Right ventricle myocardium superior (tissue), 1 donor: ENCODE measurements at places on chromosomes 3 and 15. TPM values are rescaled to one million over a fixed set of nuclear protein-coding genes. Genes with fewer than 3 reads are reported as not detected.

The CLDN1 gene
- not detected for total RNA-seq

The TRH gene
- total RNA-seq = not detected

The CTXND1 gene
- 0.94 TPM for total RNA-seq

The CADPS gene
- total RNA-seq = 11.3 TPM

The SEMA6D gene
- total RNA-seq = 16.5 TPM

The RFC4 gene
- 8.6 TPM for total RNA-seq

The CCR9 gene
- total RNA-seq = not detected

DNA sequence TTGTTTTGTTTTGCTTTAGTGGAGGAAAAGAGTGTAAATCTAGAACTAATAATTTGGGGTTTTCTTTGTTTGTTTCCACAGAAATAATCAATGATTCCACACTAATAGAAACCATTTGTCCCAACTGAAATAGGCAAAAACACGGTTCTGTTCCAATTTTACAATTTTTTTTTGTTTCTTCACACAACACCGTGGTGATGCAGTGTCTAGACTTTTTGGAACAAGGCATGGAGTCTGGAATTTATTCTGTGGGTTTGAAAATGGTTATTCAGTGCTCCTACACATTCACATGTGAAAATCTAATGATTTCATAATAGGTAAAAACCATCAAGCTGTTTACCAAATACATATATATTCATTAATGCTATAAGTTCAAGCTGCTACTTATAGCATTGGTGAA, 629.0 kb upstream of the TGFBR2 start:
- no peak for DNase-seq

DNA sequence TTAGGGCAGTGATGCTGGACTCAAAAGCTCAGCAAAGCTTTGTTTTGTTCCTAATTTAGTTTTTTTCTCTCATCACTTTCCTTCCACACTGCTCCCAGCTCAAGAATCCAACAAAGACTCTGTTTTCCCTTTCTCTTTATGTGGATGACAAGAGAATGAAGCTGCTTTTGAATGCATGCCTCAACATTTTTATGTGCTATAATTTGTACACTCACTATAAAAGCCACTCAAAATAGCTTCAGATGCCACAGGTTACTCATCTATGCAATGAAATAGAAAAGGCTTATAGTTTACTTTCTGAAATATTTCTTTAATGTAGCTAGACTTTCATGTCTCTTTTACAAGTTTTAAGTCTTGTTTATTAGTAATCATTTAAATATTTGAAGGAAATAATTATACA, 714.9 kb downstream of the OTOL1 start:
- DNase-seq = no peak

DNA sequence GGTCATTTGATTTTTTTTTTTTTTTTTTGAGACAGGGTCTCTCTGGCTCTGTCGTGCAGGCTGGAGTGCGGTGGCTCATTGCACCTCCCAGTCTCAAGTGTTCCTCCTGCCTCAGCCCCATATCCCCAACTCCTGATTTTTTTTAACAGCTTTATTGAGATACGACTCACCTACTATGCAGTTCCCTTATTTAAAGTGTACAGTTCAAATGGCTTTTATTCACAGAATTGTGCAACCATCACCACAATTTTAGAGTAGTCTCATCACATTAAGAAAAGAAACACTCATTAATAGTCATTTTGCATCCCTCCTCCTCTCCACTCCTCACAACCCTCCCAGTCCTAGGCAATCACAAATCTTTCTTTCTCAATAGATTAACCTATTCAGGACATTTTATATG, 1.9 kb upstream of the TRA2B start:
- no peak for DNase-seq

GRCh38 chr3:54939557-54940300, 11.9 kb upstream of the LRTM1 start:
- DNase-seq = no peak

DNA sequence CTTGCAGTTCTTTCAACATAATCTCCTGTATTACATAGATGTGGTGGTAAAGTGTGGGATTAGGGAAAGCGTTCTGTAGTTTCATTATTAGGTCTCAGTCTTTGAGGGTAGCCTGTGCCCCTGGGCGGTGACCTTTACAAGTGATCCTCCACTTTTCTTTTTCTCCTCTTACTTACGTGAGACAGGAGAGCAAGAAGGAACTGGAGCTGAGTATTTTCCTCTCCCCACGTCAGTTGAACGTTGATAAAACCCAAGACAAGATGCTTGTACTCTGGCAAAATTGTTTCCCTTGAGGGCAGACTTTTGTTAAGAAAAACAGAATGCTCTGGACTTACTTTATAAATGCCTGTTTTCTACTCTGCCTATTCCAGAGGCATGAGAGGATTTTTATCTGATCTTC, 378.7 kb downstream of the ZNF385D start:
- no peak for DNase-seq

GRCh38 chr15:55741833-55742497, 987 bp downstream of the PRTG start:
- DNase-seq = peak; percentile 46

- no peak for DNase-seq
Observed at GRCh38 chr15:75171408-75171807, 30.3 kb upstream of the C15orf39 start.

DNA sequence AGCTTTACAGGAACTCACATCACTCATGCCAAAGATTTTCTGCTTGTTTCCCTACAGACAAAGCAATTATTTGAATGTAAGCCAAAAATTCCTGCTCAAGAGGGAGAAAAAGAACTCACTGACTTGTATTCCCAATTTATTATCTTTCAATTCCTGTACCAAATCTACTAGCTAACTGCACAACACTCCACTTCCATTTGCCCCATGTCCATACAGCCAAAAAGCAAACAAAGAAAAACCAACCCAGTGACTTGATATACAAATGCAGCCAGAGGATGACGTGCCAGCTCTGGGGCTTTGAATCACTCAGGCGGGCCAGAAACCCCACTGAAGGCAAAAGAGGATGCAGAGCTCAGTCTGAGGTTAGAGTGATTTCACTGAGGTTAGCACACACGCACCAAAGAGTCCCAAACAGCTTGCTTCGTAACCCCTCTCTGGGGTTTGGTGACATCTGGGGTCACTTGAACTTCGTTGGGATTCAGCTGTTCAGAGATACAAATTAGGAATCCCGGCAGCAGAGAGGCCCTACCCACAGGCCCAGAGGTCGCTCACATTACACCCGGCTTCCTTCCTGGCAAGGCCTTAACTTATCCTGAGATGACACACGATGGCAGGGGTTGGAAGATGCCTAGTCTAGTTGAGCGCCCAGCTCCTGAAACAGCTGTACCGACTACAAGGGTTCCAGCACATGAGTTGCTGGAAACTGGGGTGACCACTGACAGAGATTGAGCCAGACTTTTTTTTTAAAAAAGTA, 1.6 kb downstream of the RFTN1 start:
- peak; percentile 80 for DNase-seq

- no peak for DNase-seq
Observed at GRCh38 chr3:182108371-182108770, 396.6 kb downstream of the SOX2 start.

DNA sequence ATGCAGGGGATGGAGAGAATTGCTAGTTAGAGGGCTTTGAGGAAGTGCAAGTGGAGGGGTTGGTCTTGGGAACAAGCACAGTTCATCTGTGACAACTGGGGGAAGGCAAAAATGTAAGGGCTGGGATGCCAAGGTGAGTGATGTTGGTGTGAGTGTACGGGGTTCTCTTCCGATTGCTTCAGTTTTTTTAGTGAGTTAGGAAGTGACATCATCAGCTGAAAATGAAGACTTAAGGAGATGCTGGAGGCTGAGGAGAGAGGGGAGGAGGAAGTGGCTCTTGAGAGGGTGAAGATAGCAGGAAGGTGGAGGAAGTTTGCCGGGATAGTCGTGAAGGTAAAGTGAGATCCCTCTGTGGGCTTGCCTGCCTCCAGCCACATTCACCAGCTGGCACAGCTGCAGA, 12.7 kb downstream of the TICRR start:
- no peak for DNase-seq

DNA sequence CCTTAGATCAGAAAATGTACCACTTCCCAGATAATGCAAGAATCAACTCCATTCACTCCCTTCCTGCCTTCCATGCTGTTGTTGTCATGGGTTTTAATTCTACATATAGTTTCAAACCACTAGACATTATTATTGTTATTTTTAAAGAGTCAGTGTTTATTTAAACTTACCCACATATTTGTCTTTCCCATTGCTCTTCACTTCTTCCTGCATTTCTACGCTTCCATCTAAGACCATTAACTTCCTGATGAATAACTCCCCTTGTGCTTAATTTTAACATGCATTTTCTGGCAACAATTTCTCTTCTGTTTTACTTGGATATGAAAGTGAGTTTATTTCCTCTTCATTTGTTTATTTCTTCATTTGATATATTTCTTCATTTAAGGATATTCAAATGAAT, 127.1 kb upstream of the FHIT start:
- DNase-seq = no peak

DNA sequence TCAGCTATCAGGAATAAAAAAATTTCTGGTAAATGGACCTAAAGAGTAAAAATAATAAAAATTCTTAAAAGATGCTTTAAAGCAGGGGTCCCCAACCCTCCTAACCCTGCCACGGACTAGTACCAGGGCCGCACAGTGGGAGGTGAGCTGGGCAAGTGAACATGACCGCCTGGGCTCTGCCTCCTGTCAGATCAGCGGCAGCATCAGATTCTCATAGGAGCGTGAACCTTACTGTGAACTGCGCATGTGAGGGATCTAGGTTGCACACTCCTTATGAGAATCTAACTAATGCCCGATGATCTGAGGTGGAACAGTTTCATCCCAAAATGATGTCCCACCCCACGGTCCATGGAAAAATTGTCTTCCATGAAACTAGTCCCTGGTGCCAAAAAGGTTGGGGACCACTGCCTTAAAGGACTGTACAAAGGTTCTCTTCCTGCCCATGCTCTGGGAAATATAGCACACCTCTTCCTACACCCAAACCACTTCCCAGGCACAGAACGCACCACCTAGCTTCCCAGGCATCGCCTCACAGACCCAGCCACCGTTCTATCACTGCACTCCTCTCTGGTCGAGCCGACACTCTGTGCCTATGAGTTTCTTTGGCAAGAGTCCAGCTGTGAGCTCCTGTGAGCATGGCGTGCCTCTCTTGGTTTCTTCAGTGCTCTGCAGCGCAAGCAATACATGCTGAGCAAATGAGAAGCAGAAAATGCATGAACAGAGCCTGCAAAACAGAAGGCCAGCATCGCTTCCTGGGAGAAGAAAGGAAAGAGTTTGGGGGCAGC, 104.9 kb downstream of the OCA2 start:
- DNase-seq = no peak

DNA sequence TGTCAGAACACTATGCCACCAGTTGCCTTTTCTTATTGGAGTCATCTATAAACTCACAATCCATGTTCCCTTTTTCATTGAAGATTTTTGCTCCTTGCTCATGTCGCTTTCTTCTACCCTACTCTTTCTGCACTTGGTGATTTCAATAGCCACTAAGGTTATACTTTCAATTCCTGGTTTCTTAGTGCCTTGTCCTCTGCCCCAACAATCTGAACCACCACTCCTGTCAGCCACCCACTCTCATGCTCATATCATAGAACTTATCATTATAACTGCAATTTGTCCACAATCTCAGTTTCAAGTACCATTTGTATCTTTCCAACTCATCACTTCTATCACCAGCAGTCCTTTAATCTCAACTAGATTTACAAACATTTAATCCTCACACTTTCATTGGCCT, 10.0 kb upstream of the GRAMD1C start:
- DNase-seq = no peak

DNA sequence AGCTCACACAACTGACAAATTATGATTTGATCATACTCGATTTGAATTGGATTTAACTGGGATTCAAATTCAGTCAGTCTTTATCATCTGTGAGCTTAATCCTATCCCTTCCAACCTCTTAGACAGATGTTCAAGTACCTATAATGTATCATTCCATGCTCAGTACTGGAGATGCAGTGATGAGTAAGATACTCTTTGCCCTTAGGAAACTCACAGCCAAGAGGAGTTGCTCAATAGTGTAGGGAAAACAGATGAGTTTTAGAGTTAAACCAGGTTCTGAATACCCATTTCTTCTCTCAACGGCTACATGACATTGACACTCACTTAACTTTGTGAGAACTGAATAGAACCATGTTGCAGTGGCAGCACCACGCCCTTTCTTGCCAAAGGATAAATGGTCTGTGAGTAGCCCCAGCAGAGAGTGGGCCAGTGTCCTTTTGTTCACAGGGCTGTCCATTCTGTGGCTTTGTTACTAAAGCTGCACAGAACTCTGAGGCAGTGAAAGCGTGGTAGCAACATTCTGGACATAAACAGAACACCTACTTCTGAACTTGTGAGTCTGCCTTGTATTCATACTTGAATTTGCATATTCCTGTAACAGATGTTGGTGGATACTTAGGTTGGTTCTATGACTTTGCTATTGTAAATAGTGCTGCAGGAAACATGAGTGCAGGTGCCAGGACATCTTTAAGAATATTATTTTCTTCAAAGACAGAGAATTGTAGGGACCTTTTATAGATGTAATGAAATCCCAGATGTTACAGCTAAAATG, 91.6 kb downstream of the RASA2 start:
- DNase-seq = no peak

DNA sequence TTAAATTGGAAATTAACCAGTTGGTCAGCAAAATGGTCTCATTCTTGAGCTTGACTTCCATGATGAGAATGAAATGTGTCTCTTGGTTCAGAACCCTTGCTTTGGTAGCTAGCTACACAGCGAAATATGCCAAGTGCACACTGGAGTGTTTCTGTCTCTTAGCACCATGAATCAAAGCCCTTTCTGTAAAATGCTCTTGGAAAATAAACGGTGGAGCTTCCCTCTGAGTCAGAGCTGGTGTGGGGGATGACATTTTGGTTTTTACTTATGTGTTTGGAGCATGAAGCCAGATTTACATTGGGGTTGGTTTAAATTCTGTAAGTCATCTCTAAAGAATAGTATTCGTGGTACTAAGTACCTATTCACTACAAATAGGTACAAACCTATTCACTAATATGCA, 85.1 kb upstream of the NANOGP8 start:
- DNase-seq = no peak

- no peak for DNase-seq
Observed at GRCh38 chr3:108830991-108831614, 8.5 kb downstream of the TRAT1 start.

GRCh38 chr15:45112591-45113379, 1.2 kb downstream of the DUOX2 start:
- DNase-seq = no peak

DNA sequence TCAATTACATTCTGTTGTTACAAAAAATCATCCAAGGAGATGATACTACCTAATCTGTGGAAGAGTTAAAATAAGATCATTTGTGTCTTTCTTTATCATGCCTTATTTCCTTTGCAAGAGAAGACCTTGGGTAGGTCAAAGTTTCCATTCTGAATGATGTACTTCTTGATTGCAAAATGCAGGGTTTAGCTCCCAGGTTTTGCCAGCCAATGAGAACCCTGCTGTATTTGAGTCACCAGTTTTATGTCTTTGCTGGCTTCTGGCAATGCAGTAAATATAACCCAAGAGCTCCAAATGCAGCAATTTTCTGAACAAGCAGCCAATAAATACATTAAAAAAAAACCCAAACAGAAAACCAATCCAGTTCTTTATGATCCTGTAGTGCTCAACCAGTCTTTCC, 204.9 kb downstream of the CADPS start:
- DNase-seq = no peak

- no peak for DNase-seq
Observed at GRCh38 chr3:16808393-16809107, 76.2 kb upstream of the PLCL2 start.

GRCh38 chr3:60757724-60758123, 493.5 kb downstream of the FHIT start:
- DNase-seq = no peak
